ENCODE measurements at places on chromosomes 4 and X. TPM values are rescaled to one million over a fixed set of nuclear protein-coding genes. Genes with fewer than 3 reads are reported as not detected.

The PAQR3 gene
- total RNA-seq = 16.6 TPM

The STATH gene
- total RNA-seq = not detected

The CSAG3 gene
- not detected for total RNA-seq

- no peaks in the 10 kb centered on the region for H3K4me1 ChIP-seq
- H3K27me3 ChIP-seq = no peaks in the 10 kb centered on the region
- no peaks in the 10 kb centered on the region for H3K36me3 ChIP-seq
- no peak overlapping the region for H3K27ac ChIP-seq
- no peak for DNase-seq
These were observed 210.4 kb upstream of the AFF2 start for GRCh38 chrX:148290041-148290440.

GRCh38 chrX:68041110-68041509, 392.2 kb downstream of the OPHN1 start:
- H3K36me3 ChIP-seq = no peaks in the 10 kb centered on the region
- no peaks in the 10 kb centered on the region for H3K27me3 ChIP-seq
- no peak overlapping the region for H3K27ac ChIP-seq
- no peak for DNase-seq
- no peak overlapping the region for H3K4me3 ChIP-seq

- H3K36me3 ChIP-seq = no peaks in the 10 kb centered on the region
- no peaks in the 10 kb centered on the region for H3K27me3 ChIP-seq
- no peaks in the 10 kb centered on the region for H3K4me1 ChIP-seq
- no peak overlapping the region for H3K27ac ChIP-seq
These were observed 122.2 kb downstream of the ZNF518B start for GRCh38 chr4:10335050-10335449.

- no peaks in the 10 kb centered on the region for H3K36me3 ChIP-seq
- no peaks in the 10 kb centered on the region for H3K4me1 ChIP-seq
- DNase-seq = no peak
- H3K4me3 ChIP-seq = no peak overlapping the region
- no peaks in the 10 kb centered on the region for H3K27me3 ChIP-seq
- H3K27ac ChIP-seq = no peak overlapping the region
These were observed 186.7 kb downstream of the TENM3 start for GRCh38 chr4:182429896-182430295.

- no peak overlapping the region for H3K4me3 ChIP-seq
- H3K36me3 ChIP-seq = no peaks in the 10 kb centered on the region
- no peak overlapping the region for H3K27ac ChIP-seq
- H3K4me1 ChIP-seq = no peaks in the 10 kb centered on the region
- H3K27me3 ChIP-seq = no peaks in the 10 kb centered on the region
These were observed 136.2 kb downstream of the CPZ start for GRCh38 chr4:8728536-8729407.

DNA sequence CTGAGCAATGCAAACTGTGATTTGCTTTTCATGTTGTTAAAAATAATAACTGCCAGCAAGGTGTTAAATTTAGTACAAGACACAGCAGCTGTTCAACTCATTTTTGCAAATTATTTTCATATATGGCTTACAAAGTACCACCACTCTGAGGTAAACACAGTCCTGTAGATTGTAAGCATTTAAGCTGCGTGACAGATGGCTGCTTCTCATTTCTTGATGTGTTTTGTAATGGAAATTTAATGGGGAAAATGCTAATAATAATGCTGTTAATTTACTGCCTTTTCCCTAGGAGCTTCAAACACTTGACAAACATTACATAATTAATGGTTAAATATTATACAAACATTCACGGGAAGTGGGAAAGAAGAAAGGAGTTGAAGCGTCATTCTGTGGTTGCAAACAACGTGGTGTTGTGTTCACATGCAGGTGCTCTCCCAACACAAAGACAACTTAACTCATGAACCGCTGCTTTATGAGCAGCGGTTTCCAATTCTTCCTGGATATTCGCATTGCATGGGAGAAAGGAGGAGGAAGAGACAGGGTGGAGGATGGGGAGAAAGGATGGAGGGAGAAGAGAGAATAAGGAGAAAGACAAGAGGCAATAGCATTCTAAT, 236.8 kb upstream of the VCX start:
- no peaks in the 10 kb centered on the region for H3K27me3 ChIP-seq
- peak; percentile 14 for DNase-seq
- no peaks in the 10 kb centered on the region for H3K4me1 ChIP-seq
- H3K27ac ChIP-seq = no peak overlapping the region
- no peaks in the 10 kb centered on the region for H3K36me3 ChIP-seq
- H3K4me3 ChIP-seq = no peak overlapping the region

DNA sequence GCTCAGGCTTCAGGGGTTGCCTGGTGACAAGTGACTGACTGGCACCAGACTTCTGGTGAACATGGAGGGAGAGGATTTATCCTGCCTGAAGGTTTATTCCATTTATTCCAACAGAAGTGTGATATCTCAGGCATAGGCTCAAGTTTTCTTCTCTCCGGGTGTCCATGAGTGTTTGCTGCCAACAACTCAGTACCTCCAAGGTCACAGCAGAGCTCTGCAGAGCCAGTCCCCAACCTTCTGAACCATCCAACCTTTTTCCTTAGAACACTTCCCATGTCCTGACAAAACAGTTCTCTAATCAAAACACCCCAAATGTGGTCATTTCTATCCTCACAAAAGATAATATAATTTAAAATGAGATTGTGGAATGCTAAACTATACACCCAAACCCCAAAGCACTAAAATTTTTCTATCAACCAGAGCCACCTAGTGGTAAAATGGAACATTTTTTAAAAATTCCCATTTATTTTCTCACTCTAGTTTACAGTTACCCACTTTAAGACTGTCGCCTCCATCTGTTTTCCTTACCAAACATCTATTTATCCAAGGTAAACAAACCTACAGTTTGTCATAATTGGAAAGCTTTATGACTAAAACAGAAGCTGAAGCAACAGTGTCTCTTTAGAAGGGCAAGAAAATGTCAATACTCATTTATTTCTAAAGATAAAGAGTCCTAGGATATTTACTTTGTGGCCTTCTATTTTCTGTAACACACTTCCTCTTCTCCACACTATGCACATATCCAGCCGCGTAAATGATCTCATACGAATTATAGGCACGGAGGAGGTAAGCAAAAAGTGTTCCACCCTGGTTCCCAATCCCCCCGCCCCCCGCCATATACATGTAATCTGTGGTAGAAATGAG, 39.5 kb downstream of the TMEM154 start:
- H3K36me3 ChIP-seq = no peaks in the 10 kb centered on the region
- no peak overlapping the region for H3K4me3 ChIP-seq
- no peaks in the 10 kb centered on the region for H3K27me3 ChIP-seq
- DNase-seq = peak; percentile 37
- no peak overlapping the region for H3K27ac ChIP-seq

DNA sequence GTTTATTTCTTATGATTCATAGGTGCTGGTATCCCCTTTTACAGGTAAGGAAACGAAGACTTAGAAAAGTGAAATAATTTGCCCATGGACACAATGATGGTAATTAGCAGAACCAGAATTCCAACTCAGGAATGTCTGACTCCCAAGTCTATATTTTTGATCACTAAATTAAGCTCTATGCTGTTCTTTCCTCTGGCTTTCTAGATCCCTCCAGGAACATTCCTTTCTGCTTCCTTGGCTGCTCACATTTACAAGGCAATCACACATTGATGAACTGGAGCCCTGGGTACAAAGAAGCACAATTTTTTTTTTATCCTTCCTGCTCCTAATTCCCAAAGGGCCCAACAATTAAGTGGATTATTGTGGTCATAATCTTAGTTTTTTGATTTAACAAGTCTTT, 7.0 kb upstream of the CDKN2AIP start:
- H3K27ac ChIP-seq = no peak overlapping the region
- no peak overlapping the region for H3K4me3 ChIP-seq

Data from spinal cord (tissue), 10 donors.